ENCODE measurements at places on chromosomes 7 and 10.

DNA sequence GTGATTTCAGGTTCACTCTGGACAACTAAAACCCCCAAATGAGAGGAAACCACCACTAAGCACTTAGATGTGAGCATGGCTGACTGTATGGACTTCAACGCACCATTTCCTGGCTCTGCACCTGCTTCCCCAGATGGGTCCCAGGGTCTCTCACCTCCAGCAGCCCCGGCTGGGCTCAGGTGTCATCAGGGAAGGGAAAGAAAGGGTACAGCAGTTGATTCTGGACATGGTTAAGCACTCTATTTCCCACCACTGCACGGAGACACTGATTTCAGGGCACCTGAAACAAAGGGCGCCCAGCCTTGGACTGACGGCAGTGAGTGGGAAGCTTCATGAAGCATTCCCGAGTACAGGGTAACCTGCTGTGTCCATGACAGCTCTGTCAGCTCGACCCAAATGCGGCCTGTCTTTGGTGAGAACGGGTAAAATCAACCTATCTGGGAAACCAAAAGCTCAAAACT is 19.0 kb downstream of the FAM53B start:
- no peak for DNase-seq

- DNase-seq, result peak; percentile 33
These were observed 587 bp downstream of the HOXA10 start for GRCh38 chr7:27173511-27173955.

DNA sequence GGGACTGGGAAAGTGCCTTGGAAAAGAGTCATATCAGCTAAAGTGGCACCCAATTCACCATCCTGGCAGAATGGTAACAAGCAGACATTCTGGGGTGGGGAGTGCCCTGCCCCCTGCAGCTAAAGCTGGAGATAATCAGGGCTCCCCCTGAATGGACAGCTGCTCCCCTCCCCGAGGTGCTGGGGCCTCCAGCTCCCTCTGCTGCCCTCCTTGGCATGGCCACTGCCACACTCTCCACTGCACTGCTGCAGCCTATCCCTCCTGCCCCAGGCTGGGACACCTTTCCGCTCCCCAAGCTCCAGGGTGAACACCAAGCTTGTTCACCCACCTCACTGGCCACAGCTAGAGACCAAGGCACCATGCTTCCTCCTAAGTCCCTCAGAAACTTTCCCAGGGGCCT is 9.8 kb upstream of the PARD3 start:
- peak; percentile 20 for DNase-seq

DNA sequence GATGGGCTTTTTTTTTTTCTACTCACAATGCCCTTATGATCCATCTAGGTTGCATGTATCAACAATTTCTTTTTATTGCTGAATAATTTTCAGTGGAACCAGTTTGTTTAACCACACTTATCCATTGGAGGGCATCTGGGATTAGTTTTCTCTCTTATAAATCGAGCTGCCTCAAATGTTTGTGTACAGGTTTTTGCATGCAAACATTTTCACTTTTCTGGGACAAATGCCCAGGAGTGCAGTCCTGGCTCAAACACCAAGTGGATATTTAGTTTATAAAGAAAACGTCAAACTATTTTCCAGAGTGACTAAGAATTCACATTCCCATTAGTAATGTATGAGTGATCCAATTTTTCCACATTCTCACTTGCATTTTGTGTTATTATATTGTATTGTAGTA is 313.4 kb downstream of the CXCL12 start:
- DNase-seq, result no peak

DNA sequence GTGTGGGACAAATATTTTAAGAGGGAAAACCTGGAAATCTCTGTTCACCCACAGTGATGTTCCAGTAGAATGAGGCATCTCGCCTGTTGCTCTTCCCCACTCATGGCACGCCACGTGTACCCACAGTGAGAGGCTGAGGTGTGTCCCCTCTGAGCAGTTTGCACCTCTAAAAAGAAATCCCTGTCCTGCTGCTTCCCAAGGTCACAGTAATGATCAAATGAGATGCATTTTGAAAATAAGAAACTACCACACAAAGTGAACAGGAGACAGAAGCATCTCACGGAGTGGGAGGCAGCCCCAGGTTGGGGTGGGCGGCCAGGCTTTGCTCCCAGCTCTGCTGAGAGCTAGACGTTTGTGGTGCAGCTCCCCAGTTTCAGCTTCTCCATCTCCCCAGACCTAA is 12.4 kb upstream of the ZNF777 start:
- no peak for DNase-seq

DNA sequence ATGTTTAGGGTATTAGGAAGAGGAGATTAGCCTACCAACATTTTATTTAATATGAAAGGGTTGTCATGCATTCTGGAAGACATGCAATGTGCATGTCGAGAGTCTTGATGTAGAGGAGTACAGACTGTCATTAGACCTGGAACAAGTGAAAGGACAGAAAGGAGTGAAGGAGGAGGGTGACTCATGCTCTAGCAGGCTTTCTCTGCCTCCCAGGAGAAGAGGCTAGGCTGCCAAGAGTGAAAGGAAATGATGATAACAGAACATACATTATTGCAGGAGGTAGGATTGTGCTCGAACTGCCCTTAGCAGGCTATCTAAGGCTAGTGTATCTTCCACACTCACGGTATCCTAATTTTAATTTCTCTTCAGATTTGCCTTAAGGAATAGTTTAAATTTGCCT is 228.8 kb downstream of the EXOC4 start:
- DNase-seq, result no peak

GRCh38 chr7:151674161-151674920 is 154.6 kb upstream of the RHEB start:
- DNase-seq, result no peak

DNA sequence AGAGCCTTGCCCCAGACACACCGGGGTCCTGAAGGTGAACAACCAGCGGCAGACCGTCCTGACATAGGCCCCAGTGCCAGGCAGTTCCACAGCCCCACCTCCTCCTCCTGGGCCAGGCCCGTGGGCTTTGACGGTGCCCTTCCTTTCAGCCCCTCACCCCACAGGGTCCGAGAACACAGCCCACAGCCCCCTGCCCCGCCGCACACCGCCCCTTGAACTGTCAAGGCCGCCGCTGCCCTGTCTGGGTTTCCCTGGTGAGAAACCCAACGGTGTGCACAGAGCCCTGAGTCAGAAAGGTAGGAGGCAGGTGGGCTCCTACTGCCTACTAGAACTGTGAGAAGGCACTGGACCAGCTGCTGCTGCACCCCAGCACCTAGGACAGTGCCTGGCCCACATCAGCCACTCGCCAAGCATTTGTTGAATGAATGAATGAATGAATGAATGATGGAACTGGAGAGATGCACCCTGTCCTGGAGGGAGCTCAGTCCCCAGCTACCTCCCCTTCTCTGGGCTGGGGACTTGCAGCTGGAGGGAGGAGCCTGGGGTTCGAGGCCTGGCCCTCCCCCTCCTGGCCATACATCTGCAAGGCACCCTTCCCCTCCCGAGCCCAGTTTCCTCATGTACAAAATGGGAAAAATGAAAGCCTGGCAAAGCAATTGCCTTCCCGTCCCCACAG is 117.9 kb downstream of the SLIT1 start:
- DNase-seq, result no peak

GRCh38 chr10:23793577-23793976 is 354.7 kb downstream of the OTUD1 start:
- DNase-seq, result no peak

DNA sequence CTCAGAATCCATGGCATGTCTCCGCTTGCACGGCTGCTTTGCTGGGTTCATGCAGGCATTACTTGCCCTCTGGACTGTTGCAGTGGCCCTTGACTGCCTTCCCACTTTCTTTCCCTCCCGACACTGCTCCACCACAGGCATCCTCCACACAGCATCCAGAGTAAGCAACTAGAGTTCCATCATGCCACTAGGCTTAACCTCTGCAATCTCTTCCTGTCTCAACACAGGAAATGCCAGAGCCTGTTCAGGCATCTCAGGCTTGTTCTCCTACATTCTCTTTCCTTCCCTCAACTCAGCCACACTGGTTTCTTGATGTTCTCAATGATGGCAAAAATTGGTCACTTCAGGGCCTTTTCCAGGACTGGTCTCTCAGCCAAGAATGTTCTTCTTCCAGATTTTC is 284.5 kb upstream of the KLF6 start:
- no peak for DNase-seq

- no peak for DNase-seq
These were observed 153.9 kb downstream of the BMPER start for GRCh38 chr7:34059136-34059828.

DNA sequence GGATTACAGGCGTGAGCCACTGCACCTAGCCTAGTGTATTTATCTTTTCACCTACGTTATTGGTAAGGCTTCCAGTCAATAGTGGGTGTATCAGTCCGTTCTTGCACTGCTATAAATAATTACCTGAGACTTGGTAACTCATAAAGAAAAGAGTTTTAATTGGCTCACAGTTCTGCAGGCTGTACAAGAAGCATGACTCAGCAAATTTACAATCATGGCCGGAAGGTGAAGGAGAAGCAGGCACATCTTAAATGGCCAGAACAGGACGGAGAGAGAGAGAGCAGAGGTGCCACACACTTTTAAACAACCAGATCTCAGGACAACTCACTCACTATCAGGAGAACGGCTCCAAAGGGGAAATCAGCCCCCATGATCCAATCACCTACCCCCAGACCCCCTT is 873.3 kb upstream of the AUTS2 start:
- DNase-seq, result no peak

GRCh38 chr10:24494777-24495176 is 228.9 kb downstream of the ARHGAP21 start:
- DNase-seq, result no peak

- no peak for DNase-seq
These were observed 49.6 kb upstream of the HELLS start for GRCh38 chr10:94496010-94496409.

- DNase-seq, result no peak
These were observed 2.1 kb downstream of the ATP5MK start for GRCh38 chr10:103394180-103394579.

GRCh38 chr7:121689749-121690148 is 183.2 kb upstream of the PTPRZ1 start:
- no peak for DNase-seq

- DNase-seq, result no peak
These were observed 84.7 kb upstream of the GNA12 start for GRCh38 chr7:2928613-2929311.

GRCh38 chr7:155741805-155742204 is 70.5 kb downstream of the SHH start:
- DNase-seq, result no peak
